COR-L47 (cell line): ENCODE measurements at places on chromosomes 5 and 9.
A peak's percentile ranks its signal among the peaks of the same experiment; 100 is the strongest.

DNA sequence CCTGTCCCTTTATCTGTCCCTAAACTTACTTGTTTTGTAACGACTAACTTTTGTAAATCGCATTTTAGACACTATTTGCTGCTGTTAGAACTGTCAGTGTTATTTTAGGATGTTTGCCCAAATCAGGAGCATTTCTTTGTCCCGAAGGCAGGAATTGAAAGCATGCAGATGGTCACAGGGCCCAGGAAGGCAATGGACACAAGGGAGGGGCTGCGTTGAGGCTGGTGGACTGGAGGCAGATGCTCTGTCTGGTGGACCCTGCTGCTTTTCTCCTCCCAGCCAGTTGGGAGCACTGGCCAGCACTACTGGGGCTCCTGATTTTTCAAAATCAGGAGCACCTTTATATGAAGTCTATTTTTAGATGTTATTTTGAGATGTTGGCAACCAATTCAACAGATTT is 31.7 kb downstream of the DOCK2 start:
- peak; percentile 10 for DNase-seq

DNA sequence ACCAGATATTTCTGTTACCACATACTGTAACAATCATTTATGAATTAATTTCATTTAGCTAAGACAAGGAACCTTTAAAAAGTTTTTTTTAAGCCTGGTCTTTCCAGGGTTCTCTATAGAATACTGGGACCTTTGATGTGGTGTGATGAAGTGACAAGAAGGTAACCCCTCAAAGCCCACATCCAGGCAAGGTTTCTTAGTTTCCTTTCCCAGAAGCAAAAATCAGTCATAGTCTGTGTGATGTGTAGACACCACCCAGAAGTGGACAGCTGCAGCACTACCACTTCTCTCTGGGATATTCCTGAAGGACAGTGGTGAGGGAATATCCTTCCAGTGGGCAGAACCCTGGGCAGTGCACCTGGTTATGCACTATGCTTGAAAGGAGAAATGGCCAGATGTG is 115.6 kb downstream of the TTC39B start:
- no peak for DNase-seq

DNA sequence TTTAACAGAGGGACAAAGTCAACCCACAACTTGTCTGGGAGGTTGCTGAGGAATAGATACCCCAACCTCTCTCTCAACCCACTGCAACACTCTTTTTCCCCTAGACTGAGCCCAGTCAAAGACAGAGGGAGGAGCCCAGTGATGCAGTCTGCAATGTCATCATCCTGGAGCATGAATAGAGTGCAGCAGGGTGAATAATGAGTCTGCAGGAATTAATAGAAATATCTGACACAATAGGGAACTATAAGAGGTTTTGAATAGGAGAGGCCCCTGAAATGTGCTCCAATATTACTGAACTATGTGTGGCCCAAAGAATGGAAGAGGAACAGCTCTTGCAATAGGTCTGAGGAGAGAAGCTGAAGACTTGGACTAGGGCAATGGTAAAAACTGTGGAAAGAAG is 59.1 kb downstream of the PDCD1LG2 start:
- DNase-seq, result no peak

- no peak for DNase-seq
Measured at GRCh38 chr5:116912221-116912620, 337.6 kb upstream of the SEMA6A start.

DNA sequence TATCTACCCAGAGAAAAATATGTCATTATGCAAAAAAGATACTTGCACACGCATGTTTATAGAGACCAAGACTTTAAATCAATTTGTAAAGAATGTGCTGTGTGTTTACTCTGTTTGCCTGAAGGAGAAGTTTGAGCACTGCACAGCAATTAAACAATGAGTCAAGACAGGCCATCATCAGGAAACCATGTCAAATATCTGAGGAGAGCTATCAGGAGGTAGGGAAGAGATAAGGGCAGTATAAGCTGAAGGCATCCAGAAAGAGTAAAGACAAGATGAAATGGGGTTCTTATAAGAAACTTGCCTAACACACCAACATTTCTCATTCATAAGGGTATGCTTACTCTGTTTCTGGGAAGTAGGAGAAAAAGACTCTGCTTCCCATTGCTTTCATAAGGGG is 405.8 kb upstream of the PTGER4 start:
- DNase-seq, result no peak

GRCh38 chr5:137705106-137705505 is 30.8 kb downstream of the KLHL3 start:
- no peak for DNase-seq

GRCh38 chr5:107783551-107783950 is 112.8 kb upstream of the EFNA5 start:
- no peak for DNase-seq

DNA sequence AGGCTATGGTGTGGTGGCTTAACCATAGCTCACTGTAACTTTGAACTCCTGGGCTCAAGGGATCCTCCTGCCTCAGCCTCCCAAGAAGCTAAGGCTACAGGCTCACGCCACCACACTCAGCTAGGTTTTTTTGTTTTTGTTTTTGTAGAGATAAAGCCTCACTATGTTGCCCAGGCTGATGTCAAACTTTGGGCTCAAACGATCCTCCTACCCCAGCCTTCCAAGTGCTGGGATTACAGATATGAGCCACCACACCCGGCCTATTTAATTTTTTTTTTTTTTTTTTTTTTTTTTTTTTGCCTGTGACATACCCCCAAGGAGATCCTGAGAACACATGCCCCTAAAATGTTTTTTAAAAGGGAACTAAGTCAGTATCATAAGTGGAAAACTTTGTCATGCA is 10.4 kb downstream of the FUBP3 start:
- DNase-seq, result no peak

DNA sequence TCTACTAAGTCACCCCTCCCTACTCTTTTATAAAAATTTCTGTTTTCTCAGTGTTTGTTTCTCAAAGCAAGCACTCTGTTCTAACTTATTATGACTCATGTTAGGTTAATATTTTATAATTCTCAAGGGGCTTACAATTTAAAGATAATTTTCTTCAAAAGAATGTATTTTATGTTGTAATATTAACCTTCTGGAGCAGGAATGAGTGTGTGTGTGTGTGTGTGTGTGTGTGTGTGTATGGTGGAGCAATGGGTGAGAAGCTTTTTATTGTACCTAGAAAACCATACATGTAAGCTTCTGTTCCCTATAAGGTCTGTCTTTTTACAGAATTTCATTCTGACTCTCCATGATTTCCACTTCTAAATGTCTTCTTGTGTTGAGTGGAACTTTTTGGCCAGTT is 63.0 kb downstream of the PBX3 start:
- DNase-seq, result no peak

DNA sequence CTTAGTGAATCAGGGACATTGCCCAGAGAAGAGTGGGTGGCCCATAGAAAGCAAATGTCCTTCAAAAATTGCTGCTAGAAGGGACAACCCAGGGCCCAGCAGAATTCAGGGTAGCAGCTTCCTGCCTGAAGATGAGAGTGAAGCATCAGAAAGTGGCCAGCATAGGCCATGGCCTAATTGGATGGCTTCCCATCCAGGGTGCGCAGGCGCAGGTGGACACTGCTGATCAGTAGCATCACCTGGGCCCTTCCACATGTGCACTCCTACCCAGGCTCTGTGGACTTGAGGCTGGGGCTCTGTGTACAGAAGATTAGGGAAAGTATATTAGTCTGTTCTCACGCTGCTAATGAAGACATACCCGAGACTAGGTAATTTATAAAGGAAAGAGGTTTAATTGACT is 58.6 kb upstream of the GARNL3 start:
- DNase-seq, result no peak

DNA sequence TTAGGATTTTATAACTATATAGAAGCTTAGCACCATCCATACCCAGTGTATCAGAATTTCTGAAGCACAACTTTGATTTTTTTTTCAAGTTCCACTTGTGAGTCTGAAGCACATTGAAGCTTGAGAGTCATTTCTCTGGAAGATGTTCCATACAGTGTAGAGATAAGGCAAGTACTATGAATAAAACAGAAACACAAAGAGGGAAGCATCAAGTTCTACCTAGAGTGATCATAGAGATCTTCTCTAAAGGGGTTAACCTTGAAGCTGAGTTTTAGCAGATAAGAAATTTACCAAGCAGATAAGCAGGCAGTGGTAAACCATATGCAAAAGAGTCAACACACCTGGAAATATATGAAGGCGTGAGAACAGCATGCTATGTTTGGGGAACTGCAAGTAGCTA is 125.3 kb downstream of the MCTP1 start:
- DNase-seq, result no peak

DNA sequence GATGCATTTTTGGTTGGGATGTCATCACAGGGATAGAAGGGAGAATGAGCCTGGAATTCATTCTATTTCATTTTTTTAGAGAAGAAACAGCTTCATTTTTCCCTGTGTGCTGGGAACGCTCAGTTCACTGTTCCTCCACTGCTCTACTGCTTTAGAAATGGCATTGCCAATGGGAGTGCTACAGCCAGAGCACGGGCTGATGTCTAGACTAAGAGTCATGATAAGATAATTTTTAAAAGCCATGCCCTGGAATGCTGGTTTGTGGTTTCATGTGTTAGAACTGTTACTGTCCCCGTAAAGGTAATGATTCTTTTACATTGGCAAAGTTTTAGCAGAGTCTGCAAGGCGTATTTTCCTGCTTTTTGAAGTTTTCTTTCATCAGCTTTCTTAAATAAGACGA is 119.6 kb downstream of the SEMA6A start:
- no peak for DNase-seq

GRCh38 chr9:88661759-88662158 is 126.8 kb downstream of the NXNL2 start:
- DNase-seq, result no peak

DNA sequence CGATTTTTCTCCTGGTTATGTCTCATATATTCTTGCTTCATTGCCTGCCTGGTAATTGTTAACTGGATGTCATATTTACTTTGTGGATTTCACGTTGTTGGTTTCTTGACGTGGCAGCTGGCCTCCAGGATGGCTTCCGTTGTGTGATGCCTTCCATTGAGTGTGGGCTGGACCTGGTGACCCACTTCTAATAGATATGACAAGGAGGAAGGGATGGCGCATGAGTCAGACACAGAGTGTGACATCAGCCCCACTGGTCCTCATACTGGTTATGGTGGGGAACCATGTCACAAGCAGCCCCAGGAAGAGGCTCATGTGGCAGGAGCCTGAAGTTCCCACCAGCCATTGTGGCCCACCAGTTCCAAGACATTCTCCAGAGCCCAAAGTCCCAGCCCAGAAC is 6.4 kb upstream of the PAEP start:
- no peak for DNase-seq

- no peak for DNase-seq
Measured at GRCh38 chr9:103721056-103721455, 373.1 kb upstream of the SMC2 start.

GRCh38 chr9:129557192-129558036 is 63.5 kb downstream of the C9orf50 start:
- no peak for DNase-seq

DNA sequence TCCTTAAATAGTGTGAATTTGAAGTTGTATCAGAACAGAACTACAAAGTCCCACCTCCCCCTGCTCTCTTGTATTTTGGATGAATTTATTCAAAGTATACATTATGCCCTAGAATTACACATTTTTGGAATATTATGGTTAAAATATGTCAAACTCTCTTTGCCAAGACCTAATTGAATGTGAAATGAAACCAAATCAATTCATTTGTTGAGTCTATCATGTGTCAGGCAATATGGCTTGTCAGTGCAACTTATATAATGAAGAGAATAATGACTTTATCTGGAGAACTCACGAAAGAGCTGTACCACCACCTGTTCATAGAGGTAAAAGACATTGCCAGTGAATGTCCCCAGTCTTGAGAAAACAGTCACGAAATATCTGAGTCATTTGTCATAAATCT is 106.8 kb downstream of the TUSC1 start:
- no peak for DNase-seq

DNA sequence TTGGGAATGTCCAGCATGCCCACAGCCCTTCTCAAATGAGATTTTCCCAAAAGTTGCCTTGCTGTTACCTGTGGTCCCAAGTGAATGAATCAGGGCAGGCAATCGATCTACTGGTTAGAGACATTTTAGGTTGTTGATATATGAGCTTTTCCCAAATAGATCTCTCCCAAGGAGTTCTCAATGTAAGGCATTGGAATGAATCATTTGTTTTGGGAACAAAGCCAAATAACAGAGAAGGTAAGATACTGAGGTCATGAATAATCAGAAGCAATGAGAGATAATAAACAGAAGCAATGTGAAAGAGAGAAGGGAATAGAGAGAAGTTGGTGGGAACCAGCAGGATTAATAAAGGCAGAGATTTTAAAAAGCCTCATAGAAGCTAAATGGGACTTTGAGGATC is 93.6 kb upstream of the FER start:
- no peak for DNase-seq

GRCh38 chr5:57950616-57951228 is 468.1 kb upstream of the ACTBL2 start:
- DNase-seq, result no peak
